ENCODE measurements at places on chromosomes 12 and 14. TPM values are rescaled to one million over a fixed set of nuclear protein-coding genes. Genes with fewer than 3 reads are reported as not detected.

ISM2 gene
- not detected for total RNA-seq

GPR84 gene
- total RNA-seq: 0.40 TPM

SYNE3 gene
- 14.6 TPM for total RNA-seq

CKAP4 gene
- total RNA-seq: 55.5 TPM

KRT2 gene
- total RNA-seq: not detected

LHX5 gene
- not detected for total RNA-seq

SERPINA5 gene
- 1.4 TPM for total RNA-seq

GPX2 gene
- total RNA-seq: not detected

Data from thyroid gland (tissue), 4 donors.